ENCODE measurements at places on chromosomes 13 and 19.

DNA sequence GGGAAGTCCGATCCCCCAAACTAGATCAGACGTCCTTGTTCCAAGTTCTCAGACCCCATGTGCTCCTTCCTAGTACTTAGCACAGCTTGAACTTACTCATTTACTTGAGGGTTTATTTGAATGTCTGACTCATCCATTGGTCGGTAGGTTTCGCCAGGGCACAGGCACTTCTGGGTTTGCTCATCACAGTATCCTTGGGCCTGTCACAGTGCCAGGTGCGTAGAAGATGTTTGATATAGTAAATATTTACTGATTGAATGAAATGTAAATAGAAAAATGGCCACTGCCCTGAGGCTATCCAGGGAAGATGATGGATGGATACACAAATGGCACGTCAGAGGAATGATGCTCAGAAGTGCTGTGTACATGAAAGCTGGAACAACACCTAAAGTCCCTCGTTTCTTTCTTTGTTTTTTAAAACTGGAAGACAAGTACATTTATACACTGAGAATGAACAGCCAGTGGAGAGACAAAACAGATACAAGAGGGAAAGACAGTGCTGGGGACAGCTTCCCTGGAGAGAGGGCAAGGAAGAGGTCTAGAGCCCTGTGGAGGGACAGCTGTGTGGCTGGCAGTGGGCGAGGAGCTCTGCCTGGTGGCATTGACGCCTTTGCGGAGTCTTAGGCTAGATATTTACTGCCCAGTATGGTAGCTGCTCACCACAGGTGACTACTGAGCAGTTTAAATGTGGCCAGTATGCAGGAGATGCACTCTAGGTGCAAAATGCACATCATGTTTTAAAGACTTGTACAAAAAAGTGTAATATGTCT is 31.2 kb upstream of the KL start:
- DNase-seq, result no peak

- DNase-seq, result peak; percentile 2
Observed at GRCh38 chr13:52809310-52809769, 39.1 kb downstream of the PCDH8 start.

DNA sequence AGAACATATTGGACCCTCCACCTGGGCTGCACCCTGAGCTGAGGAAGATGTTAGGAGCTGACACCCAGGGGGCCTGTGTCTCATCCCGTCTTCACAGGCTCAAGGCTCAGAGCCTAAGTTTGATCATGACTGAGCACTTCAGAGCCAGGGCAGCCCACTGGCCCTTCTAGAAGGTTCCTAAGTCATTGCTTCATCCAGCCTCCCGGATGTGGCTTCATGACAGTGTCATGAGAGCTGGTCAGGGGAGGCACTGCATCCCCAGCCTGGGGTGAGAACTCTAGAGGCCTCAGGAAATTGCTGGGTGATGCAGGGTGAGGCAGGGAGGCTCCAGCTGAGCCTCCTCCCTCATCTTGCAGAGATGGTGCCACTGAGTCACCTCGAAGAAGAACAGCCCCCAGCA is 24.9 kb upstream of the PIK3R2 start:
- DNase-seq, result no peak

DNA sequence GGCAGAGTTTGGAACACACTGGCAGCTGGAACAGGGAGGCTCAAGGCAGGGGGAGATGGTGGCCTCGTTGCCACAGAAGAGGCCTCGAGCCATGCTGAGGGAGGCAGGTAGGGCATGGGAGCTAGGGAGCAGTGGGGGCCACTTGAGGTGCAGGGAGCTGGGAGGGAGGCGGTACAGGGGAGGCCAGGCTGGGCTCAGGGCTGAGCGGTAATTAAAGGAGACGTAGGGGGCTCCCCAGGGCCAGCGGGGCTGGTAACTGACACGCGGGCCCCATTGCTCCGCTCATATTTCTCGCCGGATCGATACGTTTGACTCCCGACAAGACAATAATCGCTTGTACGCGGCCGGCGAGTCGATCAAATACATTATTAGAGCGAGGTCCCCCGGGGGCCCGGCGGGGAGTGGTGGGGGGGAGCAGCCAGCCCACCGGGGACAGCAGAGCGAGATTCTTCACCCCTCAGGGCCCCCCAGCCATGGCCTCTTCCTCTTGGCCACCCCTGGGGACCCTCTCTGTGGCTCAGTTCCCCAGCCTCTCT is 2.4 kb upstream of the POU2F2 start:
- DNase-seq, result no peak

DNA sequence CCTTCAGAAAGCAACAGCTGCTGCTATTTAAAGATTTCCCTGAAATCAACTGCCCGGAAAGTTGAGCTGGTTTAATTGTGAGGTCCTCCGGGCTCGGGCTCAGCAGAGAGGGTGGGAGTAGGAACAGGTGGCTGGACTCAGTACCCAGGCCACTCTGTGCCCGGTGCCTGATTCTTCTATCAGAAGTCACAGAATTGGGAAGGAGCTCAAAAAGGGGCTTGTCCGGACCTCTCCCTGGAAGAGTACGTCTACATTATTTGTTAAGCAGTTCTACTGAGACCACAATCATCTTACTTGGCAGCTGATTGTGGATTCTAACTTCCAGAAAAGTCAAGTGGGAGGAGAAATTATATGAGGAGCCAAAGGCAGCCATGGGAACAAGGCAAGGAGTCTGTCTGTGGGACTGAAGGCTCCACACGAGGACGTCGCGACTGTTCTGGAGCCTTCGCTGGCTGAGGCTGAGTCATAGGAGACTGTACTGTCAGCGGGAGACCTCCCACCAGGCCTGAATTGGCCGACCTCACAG is 91.7 kb upstream of the ANKRD10 start:
- no peak for DNase-seq

DNA sequence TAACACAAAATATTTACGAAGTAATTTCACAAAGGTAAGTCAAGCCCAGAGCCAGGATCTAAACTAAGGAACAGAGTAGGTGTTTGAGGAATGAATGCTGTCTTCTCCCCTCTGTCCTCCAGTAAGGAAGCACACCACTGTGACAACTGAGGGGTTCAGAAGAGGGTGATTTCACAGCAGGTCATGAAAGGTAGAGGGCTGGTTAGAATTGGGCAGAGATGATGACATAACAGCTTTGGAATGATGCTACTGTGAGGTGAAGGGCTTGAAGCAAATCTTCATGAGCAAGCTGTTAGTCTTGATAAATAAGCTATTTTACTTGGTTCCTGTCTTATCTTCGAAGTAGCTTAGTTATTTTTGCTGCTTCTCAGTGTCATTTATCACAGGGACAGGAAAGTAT is 498.6 kb downstream of the FGF9 start:
- no peak for DNase-seq

DNA sequence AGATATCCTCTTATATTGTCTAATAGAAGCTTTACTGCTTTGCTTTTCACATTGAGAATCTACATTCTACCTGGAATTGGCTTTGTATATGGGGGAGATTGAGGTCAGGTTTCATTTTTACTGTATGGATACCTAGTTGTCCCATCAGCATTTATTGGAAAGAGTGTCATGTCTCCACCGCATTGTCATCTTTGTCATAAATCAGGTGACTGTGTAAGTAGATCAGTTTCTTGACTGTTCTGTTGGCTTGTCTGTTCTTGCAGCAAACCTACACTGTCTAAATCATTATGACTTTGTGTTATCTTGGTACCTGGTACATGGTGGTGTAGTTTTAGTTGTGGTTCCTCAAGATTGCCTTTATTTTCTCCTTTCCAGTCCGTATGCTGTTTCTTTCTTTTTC is 5.8 kb downstream of the URI1 start:
- no peak for DNase-seq

DNA sequence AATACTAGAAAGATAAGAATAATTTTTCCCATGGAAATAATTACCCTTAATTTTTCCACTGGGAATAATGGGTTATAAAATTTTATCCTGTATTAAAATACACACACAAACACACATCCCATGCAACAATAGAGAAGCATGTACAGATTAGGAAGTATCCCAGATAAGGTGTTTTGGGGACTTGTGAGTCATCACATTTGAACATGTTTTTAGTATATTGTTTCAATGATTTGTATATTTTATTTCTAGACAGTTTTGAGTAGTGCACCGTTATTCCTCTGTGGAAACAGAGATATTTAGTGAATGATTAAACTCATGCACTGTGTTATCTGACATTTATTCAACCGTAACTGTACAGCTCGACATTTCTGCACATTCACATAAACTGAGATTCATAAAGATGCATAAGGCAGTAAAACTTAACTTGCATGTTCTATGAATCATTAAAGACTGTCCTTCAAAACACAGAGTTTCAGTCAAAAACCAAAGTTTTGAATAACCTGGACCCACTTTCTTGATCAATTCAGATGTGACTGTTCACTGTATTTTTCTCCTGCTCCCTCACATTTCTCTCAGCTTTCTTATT is 30.1 kb downstream of the KLF12 start:
- no peak for DNase-seq

DNA sequence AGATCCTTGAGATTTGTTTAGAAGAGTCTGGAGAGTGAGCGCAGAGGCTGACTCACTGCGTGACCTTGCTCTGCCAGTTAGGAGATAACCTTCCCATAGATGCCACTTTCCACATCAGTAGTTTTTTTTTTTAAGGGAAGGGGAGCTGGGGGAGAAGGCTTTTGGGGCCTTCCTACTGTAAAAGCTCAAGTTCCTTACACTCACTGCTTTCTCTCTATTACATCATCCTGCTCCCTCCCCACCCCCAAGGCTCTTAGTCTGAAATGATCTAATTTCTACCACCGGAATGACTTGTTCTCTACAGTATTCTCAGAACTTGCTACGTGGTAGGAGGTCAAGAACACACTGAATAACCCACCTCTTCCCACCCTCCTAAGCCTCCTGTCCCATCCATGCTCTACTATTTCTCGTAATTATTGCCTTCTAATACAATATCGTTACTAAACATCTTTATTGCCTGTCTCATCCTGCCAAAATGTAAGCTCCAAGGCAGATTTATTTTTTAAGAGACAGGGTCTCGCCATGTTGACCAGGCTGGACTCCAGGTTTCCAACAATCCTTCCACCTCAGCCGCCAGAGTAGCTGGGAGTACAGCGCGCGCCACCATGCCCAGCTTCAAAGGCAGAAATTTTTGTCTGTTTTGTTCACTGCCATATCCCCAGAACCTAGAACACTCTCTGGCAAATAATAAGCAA is 1.2 kb downstream of the LONP1 start:
- DNase-seq, result peak; percentile 54

- DNase-seq, result no peak
Observed at GRCh38 chr19:5083547-5083965, 114.6 kb downstream of the KDM4B start.

- DNase-seq, result no peak
Observed at GRCh38 chr19:4976401-4977298, 7.7 kb downstream of the KDM4B start.

DNA sequence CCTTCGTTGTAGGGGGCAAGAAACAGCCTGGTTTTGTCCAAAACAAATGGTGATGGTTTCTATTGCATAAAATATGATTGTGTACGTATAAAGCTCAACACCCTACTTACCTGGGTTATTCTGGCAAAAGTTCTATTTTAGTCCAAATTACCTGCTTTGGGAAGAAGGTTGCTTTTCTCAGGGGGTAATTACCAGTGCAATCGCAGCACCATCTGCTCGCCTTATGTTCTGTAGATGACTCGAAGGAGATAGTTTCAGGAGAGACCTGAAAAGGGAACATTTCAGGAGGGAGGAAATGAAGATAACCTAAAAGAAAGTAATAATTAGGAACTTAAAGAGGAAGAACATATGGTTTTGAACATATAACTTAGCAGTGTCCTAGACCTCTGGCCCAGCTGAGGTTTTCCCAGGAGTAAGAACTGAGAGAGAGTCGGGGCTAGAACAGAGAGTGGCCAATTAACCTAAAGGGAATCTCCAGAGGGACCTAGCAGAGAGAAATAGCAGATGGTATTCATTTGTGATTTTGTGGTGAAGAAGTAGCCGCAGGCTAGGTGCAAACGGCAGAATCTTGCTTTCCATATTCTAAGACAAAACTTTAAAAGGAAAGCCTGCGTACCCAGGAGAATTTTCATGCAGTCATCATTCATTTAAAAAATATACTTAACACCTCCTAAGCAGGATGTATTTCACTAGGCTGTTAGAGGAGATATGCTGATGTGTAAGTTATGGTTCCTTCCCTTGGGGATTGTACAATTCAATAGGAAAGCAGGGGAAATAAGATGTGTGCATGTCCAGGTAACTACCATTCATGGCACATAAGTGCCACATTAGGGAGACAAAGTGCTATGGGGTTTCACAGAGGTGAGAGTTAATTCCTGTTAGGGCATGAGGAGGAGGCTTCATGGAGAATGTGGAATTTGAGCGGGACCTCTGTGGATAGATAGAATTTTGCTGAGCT is 113.0 kb upstream of the SLC10A2 start:
- DNase-seq, result no peak

DNA sequence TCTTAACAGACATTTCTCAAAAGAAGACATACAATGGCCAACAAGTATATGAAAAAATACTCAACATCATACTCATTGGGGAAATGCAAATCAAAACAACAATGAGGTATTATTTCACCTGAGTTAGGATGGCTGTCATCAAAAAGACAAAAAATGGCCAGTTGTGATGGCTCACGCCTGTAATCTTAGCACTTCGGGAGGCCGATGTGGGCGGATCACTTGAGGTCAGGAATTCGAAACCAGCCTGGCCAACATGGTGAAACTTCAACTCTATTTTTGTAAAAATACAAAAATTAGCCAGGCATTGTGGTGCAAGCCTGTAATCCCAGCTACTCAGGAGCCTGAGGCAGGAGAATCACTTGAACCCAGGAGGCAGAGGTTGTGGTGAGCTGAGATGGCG is 22.0 kb downstream of the CEACAM16 start:
- no peak for DNase-seq

GRCh38 chr13:110756219-110756631 is 42.7 kb downstream of the ING1 start:
- DNase-seq, result no peak

DNA sequence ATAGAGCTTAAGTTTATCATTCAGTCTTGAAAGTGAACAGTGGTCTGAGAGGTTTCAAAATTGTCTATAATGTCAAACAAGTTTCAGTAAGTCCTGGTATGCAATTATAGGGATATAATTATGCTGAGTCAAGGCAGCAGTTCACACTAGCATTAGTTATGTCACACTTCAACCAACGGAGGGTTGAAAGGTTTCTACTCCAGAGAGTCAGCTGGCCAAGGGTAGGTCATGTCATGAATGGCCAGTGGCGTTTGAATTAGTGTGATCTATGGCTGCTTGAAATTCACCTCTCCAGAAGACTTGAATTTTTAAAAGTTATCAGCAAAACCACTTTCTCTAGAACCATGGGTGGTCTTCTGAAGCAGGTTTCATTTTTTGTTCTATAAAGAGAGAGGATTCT is 108.6 kb downstream of the TNFRSF19 start:
- no peak for DNase-seq

- DNase-seq, result no peak
Observed at GRCh38 chr13:26010487-26011207, 41.2 kb downstream of the SHISA2 start.

DNA sequence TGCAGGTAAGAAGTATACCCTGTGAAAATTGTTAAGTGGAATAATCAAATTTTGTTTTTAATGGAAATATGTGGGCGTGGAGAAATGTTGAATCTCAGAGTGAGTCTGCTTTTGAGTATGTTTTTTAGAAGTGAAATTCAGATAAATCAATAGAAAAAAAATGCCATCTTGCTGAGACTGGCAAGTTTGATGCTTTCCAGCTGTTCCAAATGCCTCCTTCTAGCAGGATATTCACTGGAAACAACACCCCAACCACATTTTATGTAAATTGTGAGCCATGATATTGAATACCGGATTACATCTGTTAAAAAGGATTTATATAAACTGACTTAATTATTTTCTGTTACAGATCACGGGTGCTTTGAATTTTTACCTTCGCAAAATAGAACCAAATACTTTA is 115.4 kb downstream of the ITGBL1 start:
- DNase-seq, result no peak

All from activated CD4-positive, alpha-beta T cell treated with anti-CD3 and anti-CD28 coated beads for 24 hours (primary cell).